ENCODE measurements at places on chromosomes 7 and 10.

- DNase-seq, result no peak
These were observed 22.8 kb downstream of the CALML3 start for GRCh38 chr10:5547681-5547930.

- DNase-seq, result no peak
These were observed 81.6 kb upstream of the SAMD8 start for GRCh38 chr10:75029857-75030256.

DNA sequence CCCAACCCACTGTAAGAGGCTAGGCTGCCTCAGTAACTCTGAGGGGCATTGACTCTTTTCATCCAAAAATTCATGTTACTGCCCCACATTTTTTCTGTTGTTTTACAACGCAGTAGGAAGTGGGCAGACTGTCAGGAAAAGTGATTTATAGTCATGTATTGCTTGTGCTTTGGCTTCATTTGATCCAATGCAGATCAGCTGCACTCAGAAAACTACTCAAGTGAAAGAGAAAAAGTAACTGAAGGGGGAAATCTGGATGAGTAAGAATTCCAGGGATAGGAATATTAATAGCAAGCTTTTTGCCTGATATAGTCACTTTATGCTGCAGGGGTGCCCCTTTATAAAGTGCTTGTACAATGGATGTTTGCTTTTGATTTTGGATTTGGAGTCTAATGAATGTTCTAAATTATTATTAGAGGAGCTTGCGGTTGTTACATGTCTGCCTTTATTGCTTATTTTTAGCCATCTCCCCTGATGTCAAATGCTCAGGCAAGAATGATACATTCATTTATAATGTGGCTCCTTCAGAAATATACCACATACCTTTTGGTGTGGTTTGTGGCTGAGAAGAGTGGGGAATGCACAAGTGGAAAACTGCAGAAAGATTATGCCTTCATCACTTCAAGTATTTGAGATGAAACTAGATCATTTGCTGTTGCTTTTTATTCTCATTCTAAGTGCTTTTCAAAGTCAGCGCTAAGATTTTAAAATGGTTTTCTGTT lies 86.1 kb downstream of the EGFR start:
- no peak for DNase-seq

DNA sequence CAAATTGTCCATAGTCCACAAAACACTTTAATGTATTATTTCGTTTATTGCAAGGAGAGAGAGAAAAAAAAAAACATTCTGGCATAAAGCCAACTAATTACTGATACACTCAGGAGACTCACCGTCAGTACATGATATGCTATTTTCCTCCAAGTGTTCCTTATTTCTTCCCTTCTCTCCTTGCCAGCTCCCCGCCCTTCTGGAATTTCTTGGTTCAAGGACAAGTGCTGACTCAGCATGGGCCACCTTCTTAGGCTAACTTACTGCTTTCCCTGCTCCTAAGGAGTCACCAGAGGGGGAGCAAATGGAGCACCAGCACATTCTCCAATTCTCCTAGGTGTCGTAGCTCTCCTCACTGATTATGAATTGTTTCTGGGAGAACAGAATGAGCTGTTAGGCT lies 133.8 kb upstream of the HDAC9 start:
- DNase-seq, result no peak

DNA sequence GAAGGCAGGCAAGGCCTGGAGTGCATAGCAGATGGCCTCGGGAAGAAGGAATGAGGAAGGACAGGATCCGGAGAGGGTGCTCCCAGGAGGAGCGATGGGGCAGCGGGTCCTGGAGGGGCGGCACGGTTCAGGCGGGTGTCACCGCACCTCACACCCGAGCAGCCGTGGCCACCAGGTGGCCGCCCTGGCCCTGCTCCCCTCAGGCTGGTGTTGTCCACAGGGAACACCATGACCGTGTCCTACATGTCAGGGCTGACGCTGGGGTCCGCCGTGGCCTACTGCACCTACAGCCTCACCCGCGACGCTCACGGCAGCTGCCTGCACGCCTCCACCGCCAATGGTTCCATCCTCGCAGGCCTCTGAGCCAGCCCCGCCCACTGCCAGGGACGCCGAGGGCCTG lies 19.8 kb downstream of the SLC29A4 start:
- DNase-seq, result no peak

- DNase-seq, result no peak
These were observed 74.5 kb downstream of the CHRM2 start for GRCh38 chr7:136942994-136943393.

GRCh38 chr7:151866761-151867655 lies 9.9 kb downstream of the PRKAG2 start:
- no peak for DNase-seq

GRCh38 chr10:11527691-11528255 lies 83.7 kb downstream of the USP6NL start:
- no peak for DNase-seq

DNA sequence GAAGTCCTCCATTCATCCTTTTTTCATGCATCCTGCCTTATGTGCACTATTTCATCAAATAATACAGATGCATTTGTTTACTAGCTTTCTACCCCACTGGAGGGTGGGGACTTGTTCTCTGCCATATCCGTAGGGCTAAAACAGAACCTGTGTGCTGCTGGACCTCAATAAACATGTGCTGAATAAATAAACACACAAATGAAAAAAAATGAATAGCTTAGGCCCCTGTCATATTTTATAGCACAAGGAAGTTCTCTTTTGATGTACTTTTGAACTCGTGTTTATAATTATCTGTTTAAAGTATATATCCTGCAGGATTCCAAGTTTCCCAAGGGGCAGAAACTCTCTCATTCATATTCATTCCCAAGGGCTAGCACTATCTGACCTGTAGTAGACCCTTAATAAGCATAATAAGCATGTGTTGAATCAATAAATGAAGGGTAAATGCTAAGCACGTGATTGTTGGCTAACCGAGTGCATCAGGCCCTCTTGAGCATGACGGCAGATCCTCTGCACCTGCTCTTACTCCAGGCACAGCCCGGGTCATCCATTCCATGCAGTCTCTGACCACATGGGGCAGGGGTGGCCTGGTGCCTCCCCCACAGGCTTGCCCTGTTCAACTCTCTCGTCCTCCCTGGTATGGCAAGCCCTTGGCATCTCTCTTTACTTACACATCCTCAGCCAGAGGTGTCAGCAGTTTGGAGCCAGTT lies 474.1 kb upstream of the ZMIZ1 start:
- DNase-seq, result no peak

- no peak for DNase-seq
These were observed 38.7 kb upstream of the CDK1 start for GRCh38 chr10:60739558-60739957.

DNA sequence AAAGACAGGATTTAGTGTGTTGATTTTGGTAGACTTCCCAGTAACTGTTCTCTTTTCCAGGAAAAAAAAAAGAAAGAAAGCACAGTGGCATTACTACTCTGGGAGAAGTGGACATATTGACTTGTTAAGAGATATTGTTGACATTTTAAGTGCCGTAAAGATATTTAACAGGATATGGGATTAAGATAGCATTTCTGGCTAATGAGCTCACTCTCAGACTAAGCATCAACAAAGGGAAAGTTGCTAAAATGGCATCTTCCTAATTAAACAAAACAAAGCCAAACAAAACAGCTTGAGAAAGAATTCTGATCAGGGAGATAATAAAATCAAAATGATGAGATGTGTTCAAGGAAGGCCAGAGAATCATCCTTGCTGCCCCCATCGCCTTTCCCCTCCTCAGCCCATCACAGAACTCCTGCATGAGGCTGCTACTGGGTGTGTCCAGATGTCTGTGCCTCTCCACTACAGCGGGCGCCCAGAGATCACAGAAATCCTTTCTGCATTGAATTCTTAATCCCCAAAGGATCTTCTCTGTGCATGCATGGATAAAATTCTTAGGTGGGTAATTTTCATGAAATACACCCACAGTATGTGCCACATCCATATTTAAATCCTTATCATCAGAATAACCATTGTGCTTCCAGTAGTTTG lies 270.5 kb downstream of the POU6F2 start:
- DNase-seq, result no peak

DNA sequence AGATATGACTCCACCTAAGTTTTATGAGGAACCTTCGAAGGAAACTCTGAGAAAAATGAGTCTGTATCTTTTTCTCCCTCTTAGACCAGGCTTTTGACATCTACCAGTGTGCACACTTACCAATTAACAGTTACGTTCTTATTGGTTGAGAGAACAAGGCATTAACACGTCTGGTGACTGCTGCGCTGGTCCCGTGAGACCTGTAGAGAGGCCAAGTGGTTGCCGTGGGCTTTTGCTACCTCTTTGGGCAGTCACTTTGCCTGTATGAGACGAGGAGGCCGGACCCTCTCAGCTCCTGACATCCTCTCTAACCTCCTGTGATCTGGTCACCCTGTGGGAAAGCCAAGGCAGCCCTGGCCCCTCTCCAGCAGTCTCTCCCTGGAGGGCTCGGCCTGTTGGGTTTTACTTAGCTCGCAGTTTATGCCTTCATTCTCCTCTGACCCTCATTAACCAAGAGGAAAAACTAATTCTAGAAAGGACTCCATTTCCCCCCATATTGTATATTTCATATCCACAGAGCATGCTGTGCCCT lies 513.9 kb upstream of the GALNT17 start:
- no peak for DNase-seq

- no peak for DNase-seq
These were observed 18.8 kb upstream of the PDCD4 start for GRCh38 chr10:110852947-110853346.

DNA sequence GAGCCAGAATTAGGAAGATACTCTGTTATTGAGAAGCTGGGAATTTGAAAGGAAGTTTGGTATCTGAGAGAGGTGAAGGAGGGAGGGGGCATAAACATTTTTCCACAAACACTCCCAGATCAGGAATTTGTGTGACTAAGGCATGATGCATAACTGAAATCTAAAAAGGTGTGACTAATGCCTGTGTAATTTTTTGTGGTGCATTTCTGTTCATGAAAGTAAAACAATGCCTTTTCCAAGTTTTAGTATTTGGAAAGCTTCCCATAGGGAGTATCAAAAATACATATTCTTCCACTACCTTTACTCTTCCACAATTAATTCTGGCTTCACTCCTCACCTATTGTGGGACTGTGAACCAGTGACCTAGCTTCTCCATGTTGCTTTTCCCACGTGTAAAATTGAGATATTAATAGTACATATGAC lies 56.4 kb upstream of the CAV2 start:
- DNase-seq, result no peak

GRCh38 chr10:91761721-91762120 lies 36.5 kb upstream of the TNKS2 start:
- no peak for DNase-seq

- peak; percentile 74 for DNase-seq
These were observed 16.8 kb upstream of the ABCB5 start for GRCh38 chr7:20598459-20599309.

DNA sequence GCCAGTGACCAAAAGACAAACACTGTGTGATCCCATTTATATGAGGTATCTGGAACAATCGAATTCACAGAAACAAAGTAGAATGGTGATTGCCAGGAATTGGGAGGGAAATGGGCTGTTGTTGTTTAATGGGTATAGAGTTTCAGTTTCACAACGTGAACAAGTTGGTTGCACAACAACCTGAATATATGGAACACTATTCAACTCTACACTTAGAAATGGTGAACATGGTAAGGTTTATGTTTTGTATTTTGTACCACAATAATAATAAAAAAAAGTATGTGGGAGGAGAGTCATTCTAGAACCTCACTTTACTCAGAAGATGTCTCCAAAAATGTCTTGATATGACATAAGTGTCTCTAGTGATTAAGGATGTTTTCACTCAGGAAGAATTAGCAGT lies 85.2 kb upstream of the SGCE start:
- DNase-seq, result no peak

- DNase-seq, result no peak
These were observed 18.8 kb downstream of the MRPS24 start for GRCh38 chr7:43850348-43851116.

- peak; percentile 73 for DNase-seq
These were observed at the start of gene INSYN2A for GRCh38 chr10:127196282-127197153. Gene INSYN2A, minus strand, starts transcription at chr10:127196591. Its CDS starts 20,196 bp downstream, at chr10:127176395.

DNA sequence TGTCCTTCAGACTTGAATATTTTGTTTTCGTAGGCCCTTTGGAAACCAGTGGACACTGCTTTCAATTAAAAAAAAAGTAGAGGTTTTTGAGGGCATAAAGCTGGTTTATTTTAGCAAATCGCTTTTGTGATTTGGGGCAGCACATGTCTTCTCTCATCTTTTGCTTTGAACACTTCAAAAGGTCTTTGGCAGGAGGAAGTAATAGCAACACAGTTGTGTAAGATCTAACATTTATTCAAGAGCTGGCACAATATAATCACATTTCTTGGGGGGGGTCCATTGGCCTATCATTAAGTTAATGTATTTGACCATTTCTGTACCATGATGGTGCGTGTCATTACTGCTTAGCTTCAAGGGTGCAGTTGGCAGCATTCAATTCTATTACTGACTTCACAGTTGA lies 42.4 kb downstream of the DYNC1I1 start:
- DNase-seq, result no peak

GRCh38 chr7:152355474-152356057 lies 80.2 kb downstream of the KMT2C start:
- DNase-seq, result no peak

DNA sequence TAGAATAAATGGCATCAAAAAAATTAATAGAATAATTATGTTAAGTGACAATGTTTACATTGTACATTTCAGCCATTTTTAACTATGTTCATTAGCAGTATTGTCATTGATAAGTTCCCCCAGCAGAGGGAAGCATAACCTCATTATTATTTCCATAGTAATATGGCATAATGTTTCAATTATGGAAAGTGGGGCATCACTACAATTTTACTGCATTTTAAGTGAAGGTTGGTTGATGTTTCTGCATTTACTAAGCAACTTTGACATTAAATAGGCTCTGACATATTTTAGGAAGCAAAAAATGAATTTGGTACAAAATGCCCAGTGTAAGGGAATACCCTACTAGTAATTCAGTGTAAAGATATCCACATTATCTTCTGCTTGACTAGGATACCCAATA lies 218.3 kb downstream of the SEMA3A start:
- DNase-seq, result peak; percentile 50

DNA sequence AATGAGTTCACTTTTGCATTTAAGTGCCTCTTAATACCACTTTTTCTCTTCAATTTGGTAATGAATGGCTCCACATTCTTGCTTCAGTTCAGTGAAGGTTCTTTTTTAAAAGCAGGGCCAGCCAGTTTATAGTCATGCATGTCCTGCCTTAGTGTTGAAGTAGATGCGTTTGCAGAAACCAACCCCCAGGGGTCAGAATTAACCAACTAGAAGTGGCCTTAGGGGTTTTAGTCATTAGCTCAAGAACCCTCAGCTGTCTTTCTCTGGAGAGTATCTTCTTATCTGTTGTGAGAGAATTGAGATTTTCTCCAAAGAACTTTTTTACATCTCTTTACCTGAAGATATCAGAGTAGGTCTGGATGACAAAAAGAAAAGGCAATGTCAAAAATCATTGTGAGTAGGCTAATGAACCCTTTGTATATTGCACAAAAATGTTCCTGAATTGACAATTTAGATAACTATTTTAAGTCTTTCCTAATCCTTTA lies 82.2 kb downstream of the PIK3CG start:
- DNase-seq, result peak; percentile 66
